ENCODE measurements at places on chromosomes 5 and 9.

GRCh38 chr9:88976890-88977257, 14.4 kb upstream of the S1PR3 start:
- no peak for DNase-seq

- DNase-seq, result no peak
Observed at GRCh38 chr9:1050125-1050895, at the start of gene DMRT2. TSS of gene DMRT2 (plus strand) at chr9:1050357. CDS start at chr9:1051614, 1,257 bp downstream.

GRCh38 chr5:10685115-10685521, 75.9 kb downstream of the DAP start:
- DNase-seq, result no peak

DNA sequence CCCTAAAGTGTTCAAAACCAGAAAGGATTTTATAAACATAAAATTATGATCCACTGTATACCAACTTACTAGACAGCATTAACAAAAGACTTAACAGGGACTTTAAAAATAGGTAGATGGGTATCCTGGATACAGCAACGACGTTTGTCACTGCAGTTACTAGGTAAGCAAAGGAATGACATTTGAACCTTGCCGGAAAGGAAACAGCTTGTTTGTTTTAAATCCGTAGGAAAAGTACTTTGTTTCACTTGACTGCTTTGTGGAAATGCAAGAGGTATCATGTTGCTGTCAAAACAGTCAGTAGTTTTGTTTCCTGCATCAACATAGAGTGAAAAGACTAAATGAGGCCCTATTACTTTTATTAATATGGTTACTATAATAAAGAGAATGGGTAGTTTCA, 122.9 kb downstream of the CDC42SE2 start:
- no peak for DNase-seq

DNA sequence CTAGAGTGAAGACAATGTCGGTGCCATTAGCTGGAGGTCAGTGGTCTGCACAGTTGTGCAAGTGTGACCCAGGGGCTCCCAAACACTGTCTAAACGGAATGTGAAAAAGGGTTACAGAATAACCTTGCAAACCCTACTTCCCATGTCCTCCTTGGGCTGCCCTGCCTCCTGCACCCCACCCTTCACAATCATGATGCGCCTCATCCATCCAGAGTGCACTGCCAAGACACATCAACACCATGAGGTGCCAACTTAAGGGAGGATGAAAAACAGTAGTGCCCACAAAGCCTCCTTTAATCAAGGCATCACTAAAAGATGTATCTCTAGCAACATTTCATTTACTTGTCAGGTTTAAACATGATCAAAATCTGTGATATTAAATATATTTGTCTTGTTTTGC, 87.1 kb downstream of the SETX start:
- no peak for DNase-seq

- peak; percentile 51 for DNase-seq
Observed at GRCh38 chr9:127980060-127980705, 606 bp downstream of the EEIG1 start.

DNA sequence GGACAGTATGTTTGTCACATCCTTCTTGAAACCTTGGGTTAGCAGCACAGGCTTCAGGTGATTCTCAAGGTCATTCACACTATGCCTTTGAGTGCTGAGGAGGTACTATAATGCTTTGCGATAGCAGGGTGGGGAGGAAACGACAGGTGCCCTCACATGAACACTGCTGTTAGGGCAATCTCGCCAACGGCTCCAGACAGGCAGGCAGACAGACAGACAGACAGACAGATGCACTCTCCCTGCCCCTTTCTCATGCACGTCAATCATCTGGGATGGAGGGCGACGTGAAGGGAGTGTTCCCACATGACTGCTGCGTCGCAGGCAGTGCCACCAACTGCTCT, 82.9 kb downstream of the RAPGEF1 start:
- no peak for DNase-seq

DNA sequence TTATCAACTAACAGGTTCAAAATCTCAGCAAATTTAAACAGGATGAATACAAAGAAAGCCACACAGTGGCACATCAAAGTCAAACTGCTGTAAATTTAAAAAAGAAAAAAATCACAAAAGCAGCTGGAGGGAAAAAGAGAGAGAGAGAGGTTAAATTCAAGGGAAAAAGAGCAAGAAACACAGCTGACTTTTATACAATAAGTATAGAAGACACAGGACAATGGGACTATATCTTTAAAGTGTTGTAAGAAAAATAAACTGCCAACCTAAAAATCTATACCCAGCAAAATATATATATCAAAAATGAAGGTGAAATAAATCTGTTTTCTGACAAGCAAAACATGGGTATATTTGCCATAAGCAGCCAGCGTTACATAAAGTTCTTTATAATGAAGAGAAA, 261.5 kb downstream of the TLE1 start:
- DNase-seq, result no peak

DNA sequence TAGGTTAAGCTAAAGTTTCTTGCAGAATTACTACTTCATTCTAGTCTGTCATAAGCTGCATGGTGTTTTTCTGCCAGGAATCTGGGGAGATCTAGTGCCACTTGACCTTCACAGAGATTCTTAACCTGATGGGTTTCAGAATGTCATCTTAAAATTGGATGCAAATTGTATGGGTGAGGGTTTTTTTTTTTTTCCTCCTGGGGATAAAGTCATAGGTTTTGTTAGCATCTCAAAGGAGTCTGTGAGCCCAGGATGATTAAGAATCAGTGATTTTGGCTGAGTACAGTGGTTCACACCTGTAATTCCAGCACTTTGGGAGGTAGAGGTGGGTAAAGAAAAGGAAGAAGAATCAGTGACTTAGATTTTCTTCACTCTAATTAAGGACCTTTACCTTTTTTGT, 51.2 kb downstream of the NIM1K start:
- no peak for DNase-seq

GRCh38 chr5:45741110-45741509, 44.9 kb upstream of the HCN1 start:
- DNase-seq, result no peak

DNA sequence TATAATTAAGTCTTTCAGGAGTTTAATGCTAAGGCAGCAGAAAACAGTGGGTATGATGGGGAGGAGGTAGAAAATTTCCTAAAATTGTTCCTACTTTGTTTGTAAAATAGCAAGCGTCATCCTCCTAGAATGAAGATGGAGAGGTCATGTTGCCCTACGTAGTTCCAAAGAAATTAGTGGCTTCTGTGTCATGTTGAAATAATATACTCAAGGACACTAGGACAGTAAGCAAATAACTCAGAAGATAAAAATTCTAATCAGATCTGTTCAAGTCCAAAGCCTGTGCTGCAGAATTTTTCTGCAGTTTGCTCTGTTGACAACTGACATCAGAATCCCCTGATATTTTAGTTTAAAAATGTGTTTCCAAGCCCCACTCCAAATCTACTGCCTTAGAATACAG, 486.3 kb downstream of the DIRAS2 start:
- no peak for DNase-seq

GRCh38 chr5:62937661-62938558, 359.3 kb downstream of the LRRC70 start:
- DNase-seq, result no peak

GRCh38 chr9:126240835-126241234, 85.8 kb upstream of the MVB12B start:
- no peak for DNase-seq

GRCh38 chr9:33468215-33468730, 5.5 kb downstream of the NOL6 start:
- no peak for DNase-seq

DNA sequence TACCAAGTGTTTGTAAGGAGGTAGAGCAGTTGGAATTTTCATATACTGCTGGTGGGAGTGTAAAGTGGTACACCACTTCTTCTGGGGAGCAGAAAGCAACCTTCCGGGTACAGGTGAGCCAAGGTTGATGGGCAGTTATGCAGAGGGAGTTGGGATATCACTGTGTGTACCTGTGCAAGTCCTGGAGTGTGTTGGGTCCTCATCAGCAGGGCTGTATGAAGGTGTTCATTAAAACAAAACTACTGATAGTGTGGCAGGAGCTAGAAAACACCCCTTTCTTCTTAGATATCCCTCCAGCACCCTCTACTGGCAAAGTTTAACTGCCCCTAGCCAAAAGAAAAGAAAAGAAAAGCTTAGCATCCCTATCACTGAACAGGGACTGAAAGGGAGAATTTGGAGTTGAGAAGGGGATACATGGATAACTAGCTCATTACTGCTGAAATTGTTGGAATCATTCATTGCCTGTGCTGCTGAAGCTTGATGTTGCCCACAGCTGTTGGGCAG, 10.7 kb downstream of the MARCHF6 start:
- no peak for DNase-seq

DNA sequence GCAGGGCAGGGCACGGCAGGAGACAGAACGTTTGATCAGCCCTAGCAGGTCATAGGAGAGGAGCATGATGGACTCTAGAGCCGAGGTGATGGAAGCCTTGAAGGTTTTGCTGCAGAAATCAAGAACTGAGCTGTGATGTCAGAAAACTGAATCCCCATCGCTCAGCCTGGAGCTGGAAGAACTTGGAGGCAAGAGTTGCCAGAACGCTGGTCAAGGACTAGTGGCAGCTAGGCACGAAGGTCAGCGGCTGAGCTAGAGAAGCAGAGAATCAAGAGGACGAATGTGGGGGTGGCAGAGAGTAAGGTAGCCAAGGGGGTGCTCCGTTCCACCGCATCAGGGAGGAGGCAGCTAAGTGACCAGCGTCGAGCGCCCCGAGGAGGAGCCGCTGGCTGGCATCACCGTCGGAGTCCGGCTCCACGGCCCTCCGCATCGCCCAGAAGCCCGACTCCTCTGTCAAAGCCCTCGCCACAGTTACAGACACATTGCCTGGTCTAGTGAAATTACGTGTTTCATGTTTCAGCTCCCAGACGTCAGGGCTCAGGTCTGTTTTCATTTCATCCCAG, 1.2 kb upstream of the GALNT10 start:
- no peak for DNase-seq

DNA sequence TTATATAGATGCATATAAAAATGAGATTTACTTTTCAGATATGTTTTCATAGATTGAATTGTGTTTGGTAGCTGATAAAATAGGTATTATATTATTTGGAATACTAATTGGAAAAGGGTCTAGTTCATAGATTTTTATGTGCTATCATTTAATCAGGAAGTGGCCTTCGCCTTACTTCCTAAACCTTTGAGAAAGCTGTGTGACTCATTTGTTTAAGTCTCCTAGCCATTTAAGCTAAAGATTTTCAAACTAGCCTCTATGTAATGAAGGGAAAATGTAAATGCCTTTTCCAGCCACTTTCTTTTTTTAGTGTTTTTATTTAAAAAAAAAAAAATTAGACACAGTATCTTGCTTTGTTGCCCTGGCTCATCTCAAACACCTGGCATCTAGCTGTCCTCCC, 97.5 kb downstream of the DMXL1 start:
- no peak for DNase-seq

DNA sequence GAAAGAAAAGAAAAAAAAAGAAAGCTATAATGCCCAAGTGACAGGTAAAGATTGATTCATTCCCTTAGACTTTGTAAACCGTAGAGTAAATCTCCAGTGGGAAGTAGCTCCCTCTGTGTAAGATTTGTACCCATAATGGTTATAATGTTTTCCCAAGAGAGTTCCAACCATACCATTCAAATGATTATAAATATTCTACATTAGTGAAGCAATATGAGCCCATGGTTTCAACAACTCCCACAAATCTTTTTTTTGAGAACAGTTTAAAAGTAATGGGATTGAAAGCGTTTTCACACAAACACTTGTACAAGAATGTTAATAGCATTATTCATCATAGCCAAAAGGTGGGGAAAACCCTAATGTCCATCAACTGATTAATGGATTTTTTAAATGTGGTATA, 58.0 kb downstream of the GRAMD2B start:
- no peak for DNase-seq

- no peak for DNase-seq
Observed at GRCh38 chr9:92661743-92662142, 8.2 kb downstream of the IPPK start.

GRCh38 chr5:148146487-148146886, 21.9 kb upstream of the SPINK14 start:
- DNase-seq, result no peak

DNA sequence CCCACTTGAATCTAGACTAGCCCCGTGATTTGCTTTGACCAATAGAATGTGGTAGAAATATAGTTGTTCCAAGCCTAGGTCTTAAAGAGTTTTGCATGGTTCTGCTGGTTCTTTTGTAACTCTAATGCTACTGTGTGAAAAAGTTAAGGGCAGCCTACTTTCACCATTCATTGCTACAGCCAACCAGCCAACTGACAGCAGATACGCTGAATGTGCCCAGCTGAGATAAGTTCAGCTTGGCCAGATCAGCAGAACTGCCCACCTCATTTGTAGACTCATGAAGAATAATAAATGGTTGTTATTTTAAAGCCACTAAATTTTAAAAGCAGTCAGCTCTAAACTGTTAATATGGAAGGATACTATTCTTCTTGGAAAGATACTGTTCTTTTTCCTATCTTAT, 23.9 kb downstream of the NR3C1 start:
- DNase-seq, result no peak

DNA sequence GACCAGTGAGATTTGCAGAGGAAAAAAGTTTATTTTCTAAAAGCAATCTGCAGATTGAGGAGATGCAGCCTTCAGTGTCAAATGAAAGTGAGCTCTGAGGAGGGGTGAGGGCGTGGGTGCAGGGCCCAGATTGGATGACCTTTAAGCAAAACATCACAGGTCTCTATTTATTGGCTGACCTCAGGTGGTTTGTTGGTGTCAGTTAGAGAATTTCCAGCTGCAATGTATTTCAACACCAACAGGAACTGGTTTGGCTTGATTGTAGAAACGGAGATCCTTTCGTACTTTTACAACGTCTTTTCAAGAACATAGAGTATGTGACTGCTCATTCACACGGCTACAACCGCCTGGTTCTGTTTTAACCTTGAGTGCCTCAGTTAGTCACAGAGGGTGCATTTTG, 1069.1 kb downstream of the EFNA5 start:
- no peak for DNase-seq

- no peak for DNase-seq
Observed at GRCh38 chr9:77563174-77563573, 84.9 kb downstream of the GNA14 start.

DNA sequence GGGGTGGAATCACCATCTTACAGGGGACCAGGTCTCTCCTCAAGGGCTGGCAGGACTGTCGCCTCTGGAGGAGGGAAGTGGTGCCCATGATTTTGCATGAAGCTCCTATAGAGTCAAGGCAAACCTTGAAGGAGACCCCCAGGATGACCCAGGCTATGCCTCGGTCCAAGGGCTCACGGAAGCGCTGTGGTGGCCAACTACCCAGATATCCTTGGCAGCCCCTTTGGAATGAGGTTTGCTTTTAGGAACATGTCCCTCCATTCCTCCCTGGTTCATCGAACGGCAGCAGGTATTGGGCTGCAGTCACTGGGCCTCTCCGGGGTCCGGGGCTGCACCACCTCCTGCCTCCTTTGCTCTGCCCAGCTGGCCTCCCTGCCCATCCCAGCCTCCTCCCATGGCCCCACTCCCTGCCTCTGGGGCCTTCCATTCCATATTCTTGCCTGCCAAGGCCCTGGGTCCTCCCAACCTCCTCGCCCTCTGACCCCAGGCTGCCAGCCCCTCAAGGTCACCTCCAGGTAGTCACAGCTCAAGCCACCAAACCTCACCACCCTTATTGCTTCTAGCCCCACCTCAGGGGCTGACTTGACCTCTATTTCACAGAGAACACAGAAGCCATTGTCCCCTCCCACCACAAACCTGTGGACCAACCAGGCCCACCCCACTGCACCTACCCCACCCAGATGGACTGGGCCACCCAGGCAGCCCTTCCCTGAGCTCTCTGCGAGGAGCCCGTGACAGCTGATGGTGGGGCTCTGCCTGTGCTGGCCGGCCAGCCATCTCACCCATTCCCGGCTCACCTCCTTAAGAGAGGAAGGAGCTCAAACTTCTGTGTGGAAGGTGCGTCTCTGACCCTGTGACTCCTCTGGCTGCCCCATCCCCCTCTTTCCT, 3.6 kb upstream of the IL3 start:
- DNase-seq, result no peak
